ENCODE measurements at places on chromosomes 16 and 17.

- DNase-seq: no peak
These were observed 162.2 kb upstream of the KCNJ16 start for GRCh38 chr17:69912805-69913204.

DNA sequence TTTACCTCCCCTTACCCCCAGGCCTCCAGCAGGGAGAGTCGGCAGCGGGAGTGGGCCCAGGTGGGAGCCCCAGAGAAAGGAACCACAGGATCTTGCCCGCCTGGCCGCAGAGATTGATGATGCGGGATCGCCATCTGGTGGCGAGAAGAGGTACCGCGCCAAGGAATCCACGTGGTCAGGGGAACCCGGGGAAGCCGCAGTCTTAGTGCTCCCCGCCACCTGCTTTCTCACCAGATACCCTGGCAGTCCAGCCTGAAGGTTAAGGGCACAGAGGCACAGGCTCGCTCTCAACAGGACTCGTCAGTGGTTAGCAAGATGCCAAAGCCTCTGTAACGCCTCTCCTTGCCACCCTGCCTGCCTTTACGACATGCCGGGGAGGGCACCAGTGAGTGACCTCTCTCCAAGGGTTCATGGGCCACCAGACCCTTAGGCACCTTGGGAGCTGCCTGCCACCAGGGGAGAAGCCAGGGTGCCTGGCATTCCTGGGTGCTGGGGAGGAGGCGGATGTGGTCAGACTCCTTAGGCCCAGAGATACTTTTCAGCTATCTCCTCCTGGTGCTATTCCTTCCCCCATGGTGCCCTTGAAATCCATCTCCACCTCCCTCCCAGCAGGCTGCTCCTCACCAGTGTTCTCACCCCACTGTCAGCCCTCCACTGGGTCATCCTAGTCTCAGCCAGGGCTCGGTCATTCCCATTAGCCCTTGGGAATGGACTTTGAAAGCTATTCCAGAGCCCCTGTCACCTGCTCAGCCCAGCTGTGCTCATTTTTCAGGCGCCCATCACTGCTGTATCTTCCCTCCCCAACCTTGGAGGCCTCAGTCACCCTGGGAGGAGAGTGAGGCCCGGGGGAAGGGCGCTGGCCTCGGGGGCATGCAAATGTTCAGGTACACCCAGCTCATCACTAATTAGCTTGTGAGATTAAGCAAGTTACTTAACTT lies 5.5 kb upstream of the RHBDF2 start:
- DNase-seq: peak; percentile 82

GRCh38 chr16:76906552-76906951 lies 284.4 kb upstream of the MON1B start:
- no peak for DNase-seq

DNA sequence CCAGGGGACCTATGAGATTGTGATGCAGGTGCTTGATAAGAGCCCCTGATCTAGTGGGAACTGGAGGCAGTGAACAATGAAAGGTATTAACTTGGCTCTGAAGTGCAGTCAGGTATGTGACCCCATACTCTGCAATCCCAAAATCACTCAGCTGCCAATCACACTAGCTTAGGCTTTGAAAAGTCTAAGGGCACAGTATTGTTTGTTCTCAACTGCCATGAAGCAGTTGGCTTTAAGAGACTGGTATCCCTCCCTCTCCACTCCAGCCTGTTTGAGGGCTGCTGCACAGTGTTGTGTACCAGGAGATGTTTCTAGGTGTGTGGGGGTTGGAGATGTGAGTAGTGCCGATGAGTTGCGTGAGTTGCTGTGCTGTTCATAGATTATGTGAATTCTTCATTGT lies 2.4 kb downstream of the YPEL2 start:
- no peak for DNase-seq

GRCh38 chr16:508884-509736 lies 18.4 kb upstream of the CAPN15 start:
- no peak for DNase-seq

- DNase-seq: no peak
These were observed 3.6 kb downstream of the CRAMP1 start for GRCh38 chr16:1615761-1616160.

GRCh38 chr17:17057057-17057551 lies 14.8 kb downstream of the MPRIP start:
- no peak for DNase-seq

GRCh38 chr16:79600638-79601091 lies at the start of gene MAF:
TSS of gene MAF (minus strand) at chr16:79600737. CDS start at chr16:79599902, 835 bp downstream.
- DNase-seq: peak; percentile 94

- DNase-seq: no peak
These were observed 48.4 kb downstream of the ESRP2 start for GRCh38 chr16:68187505-68187904.

DNA sequence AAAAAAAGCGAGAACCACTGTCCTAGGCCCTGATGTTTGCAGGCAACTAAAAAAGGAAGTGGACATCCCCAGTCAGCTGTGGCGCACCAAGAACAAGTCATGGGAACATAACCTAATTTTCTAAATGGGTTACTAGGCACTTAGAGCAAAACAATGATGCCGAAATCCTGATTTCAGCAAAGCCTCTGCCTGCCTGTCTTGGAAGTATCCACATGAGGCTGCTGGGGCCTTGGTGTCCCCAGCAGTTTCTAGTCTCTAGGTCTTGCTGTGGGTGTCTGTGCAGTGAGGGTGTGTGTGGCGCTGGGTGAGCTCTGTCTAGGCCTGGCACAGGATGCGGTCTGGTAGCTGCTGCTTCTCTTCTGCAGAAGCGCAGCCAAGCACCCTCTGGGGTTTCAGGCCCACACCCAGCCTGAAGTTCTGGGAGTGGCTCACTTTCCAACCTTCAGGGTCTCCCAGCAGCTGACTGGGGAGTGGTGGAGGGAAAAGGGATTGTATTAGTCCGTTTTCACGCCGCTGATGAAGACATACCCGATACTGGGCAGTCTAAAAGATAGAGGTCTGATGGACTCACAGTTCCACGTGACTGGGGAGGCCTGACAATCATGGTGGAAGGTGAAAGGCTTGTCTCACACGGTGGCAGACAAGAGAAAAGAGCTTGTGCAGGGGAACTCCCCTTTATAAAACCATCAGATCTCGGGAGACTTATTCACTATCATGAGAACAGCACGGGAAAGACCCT lies 21.1 kb downstream of the STH start:
- DNase-seq: peak; percentile 69

DNA sequence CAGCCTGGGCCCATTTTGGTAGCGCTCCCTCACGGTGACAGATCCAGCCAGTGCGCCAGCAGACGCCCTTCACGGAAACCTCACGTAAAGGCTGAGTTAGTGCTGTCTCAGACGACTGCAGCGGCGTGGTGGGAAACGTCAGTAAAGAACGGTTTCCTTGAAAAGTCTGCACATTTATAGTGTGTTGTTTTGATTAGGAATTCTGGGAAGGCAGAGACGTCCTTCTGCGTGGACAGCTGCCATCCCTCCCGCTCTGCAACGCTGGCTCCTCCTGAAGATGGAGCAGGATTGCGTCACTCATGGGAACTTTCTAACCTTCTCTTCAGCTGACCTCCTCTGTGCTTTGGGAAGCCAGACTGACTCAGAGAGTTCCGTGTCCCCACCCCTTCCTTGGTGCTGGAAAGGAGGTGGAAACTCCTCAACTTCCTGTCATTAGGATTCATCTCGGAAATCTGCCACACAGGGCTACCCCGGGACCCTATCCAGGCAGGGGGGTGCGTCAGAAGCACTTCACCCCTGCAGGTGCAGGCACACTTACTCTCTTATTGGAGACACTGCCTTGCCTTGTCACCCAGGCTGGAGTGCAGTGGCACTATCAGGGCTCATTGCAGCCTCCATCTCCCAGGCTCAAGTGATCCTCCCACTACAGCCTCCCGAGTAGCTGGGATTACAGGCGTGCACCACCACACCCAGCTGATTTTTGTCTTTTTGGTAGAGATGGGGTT lies 24.3 kb upstream of the CRISPLD2 start:
- no peak for DNase-seq

DNA sequence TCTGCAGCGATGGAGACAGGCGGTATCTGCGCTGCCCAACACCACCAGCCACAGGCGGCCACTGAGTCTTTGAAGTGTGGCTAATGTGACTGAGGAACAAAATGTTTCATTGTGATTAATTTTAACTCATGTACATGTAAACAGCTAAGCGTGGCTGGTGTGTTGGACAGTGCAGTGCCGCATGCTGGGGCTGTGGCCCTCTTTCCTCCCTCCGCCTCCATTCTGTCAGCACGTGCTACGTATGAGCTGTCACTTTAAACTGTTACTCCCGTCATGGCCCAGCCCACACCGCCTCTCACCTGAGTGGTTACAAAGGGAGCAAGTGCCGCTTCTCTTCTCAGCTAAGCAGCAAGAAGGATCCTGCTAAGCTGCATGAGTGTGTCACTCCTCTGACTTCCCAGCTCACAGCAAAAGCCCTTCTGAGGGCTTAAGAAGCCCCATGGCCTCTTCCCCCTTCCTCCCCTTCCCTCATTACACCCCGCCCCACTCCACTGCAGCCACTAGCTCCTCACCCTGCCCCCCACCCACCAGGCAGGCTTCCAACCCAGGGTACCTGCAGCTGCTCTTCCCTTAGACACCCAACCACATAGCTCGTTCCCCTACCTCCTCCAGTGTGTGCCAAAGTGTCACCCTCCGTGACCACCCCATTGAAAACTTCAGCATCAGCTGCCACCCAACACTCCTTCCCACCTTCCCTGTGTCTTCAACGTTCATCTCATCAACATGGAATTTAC lies 15.0 kb downstream of the HASPIN start:
- peak; percentile 53 for DNase-seq

- DNase-seq: no peak
These were observed 36.4 kb upstream of the TMEM97 start for GRCh38 chr17:28282596-28282995.

DNA sequence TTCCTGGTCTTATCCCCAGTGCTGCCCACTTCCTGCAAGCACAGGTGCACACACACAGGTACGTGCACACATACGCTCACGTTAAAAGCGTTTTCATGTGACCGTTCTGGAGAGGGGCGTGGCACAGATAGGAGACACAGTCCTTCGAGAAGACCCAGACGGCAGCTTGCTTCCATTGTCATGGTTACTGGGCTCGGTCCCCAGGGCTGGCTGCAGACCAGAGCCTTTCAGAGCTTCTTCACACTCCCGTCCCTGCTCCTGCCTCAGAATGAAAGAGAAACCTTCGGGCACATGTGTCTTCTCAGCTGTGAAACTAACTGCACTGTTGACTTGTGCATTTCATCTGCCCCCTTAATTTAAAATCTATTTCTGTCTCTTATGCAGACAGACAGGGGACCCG lies 154.2 kb downstream of the PITPNC1 start:
- no peak for DNase-seq

- no peak for DNase-seq
These were observed 238.2 kb downstream of the RBFOX3 start for GRCh38 chr17:79372470-79373238.

DNA sequence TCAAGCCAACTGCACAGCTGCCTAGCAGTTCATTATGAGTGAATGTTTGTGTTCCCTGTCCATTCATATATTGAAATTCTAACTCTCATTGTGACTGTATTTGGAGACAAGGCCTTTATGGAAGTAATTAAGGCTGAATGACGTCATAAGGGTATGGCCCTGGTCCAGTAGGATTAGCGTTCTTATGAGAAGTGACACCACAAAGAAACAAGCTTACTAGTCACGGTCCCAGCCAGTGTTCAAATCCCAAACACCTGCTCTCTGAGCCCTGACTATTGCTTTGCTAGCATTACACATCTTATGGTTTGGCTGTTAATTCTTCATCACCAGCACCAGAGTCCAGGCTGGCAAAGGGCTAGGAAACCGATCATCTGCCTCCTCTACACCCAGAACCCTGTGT lies 2.2 kb downstream of the ZNF668 start:
- no peak for DNase-seq

- DNase-seq: no peak
These were observed 34.7 kb downstream of the VAT1L start for GRCh38 chr16:77823067-77823466.

DNA sequence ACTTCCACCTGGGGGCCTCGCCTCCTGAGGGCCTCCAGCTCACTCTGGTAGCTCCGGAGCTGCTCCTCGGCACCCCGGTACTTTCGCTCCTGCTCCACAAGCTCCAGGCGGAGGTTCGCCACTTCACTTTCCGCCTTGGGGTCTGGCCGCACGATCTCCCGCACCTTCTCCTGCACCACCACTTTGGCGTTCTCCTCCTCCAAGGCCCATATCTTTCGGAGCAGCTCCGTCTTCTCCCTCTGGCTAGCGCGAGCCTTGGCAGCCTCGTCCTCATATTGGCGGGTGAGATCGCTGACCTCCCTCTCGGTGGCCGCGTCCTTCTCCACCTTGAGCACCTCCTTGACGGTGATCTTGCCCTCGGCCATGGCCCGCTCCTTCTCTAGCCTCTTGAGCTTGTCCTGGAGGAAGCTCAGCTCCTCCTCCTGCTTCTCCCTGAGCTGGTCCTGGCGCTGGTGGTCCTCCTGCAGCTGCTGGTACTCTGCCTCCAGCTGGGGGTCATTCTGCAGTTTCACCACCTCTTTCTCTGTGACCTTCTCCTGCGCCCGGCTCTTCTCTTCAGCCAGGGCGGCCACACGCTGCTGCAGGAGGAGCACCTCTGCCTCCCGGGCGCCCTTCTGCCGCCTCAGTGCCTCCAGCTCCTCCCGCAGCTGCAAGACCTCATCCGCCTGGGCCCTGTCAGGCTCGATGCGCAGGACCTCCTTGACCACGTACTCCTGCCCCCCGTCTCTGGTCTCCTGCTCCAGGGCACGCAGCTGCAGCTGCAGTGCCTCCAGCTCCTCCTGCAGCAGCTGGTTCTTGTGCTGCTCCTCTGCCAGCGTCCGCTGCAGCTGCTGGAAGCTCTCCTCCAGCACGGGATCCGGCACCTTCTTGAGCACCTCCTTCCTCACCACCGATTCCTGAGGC lies 37.9 kb downstream of the UBN1 start:
- no peak for DNase-seq

DNA sequence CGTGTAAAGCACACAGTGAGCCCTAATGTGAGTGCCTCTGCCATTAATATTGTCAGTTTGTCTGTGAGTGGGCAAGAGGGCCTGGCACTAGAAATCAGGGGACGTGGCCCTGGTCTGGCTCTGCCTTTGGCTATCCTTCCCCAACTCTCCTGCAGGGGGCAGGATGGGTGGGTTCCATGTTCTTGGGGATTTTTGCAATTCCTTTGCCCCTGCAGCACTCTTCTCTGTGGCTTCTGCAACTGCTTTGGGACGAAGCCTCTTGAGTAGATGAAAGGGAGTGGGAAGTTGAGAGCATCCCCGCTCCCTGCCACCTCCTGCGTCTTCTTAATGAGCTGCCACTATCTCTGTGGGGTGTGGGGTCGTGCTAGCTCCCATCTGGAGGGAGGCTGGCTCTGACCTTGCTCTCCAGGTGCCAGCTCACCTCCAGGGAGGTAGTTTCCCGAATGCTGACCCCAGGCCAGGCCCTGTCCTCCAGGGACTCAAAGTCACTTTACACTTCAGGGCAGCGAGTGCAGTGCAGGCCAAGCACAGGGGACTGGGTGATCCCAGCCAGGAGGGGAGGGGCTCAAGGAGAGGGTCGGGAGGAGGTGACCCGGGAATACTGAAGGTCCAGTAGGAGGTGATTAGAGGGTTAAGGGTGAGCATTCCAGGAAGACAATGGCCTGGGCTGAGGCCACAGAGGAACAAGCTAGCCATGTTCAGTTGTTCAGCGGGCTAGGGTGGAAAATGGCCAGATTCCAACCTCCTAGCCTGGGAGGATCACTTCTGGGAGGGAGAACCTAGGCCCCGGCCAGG lies 121.0 kb upstream of the NLRP1 start:
- no peak for DNase-seq

Data from central memory CD4-positive, alpha-beta T cell (primary cell).